NCI-H446 (cell line): ENCODE measurements at places on chromosomes 5 and 9.

GRCh38 chr9:109039539-109039938, 26.2 kb upstream of the CTNNAL1 start:
- no peak for DNase-seq

DNA sequence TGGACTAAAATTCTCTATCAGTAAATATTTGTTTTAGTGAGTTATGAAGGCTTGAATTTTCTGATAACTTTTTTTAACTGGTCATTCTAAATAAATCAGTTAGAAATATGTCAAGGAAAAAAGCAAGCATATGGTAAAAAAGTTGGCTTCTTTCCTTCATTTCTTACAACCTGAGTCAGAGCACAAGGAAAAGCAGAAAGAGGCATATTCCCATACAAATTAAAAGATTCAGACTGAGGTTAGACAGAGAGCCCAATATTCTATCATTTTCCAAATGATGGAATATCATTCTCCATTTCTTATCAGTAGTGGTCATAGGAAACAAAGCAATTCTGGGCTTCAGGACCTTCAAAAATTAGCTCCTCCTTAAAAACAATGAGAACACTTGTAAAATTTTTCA, 732.1 kb downstream of the MAT2B start:
- DNase-seq: no peak

DNA sequence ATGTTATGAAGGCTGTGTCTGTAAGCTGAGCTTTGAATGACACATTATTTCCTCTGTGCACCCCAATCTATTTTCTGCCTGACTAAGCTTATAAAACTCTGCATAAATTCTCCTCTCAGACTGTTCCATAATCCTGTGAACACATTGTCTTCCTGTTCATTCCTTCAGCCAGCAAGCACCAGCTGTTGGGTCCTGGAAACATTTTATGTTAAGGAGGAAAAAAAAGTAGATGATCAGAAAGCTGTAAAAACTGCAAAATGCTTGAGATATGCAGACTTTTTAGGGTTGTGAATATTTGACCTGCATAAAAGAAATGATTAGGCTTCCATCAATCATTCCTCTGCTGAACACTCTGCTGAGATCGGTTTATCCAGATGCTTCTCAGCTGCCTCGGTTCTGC, 1246.0 kb upstream of the DMAC1 start:
- DNase-seq: no peak

GRCh38 chr9:120756531-120756930, 36.7 kb downstream of the FBXW2 start:
- DNase-seq: no peak

DNA sequence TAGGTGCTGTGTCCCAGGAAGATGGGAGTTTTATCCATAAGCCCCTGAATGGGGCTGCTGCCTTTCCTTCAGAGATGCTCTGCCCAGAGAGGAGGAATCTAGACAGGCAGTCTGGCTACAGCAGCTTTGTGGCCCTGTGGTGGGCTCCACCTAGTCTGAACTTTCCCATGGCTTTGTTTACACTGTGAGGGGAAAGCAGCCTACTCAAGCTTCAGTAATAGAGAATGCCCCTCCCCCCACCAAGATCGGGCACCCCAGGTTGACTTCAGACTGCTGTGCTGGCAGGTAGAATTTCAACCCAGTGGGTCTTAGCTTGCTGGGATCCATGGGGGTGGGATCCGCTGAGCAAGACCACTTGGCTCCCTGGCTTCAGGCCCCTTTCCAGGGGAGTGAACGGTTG, 100.9 kb upstream of the DPYSL3 start:
- no peak for DNase-seq

DNA sequence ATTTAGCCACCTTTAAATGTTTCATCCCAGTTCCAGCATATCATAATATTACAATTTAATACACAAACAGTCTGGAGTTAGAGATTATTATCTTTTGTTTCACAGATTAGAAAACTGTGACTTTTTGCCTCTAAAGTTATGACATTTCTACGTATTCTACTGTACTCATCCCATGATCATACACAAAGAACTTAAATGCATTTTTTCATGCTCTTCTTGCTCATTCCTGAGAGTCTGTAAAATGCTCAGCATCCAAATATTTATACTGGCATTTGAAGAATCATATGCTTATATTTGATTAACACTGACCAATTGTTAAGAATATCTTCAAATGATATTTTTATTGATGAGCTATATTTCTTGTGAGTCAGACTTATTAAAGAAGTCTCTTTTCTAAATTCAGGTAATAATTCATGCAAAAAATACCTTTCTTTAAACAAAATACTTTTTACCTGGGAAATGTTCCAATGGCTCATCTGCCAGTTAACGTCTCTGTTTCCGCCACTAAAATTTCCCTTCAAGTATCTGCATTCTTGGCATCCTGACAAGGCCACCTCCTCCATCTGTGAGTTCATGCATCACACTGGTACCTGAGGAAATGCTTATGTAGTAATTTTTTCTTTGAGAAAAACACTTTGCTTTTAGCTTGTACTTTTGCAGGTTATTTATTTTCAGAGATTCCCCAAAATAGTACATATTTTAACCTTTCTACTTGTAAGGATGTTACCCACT, 139.6 kb upstream of the RASA1 start:
- peak; percentile 10 for DNase-seq

DNA sequence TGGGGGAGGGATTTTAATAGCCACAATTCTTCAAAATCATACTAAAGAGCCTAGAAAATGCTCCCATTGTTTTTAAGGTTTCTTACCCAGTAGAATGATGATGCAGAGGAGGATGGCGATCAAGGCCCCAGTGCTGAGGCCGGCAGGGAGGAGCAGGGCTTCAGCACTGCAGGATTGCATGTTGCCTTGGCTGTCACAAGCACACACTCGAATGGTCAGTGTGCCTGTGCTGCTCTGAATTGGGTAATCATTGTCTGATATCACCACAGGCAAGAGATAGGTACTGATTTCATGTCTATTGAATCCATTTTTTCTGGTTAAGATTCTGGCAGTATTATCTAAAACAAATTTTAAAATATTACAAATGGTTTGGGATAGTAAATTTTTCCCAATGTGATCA, 153.3 kb downstream of the CDH10 start:
- no peak for DNase-seq

GRCh38 chr9:93210324-93210973, 26.5 kb downstream of the WNK2 start:
- no peak for DNase-seq

GRCh38 chr9:13083963-13084528, 195.4 kb downstream of the MPDZ start:
- DNase-seq: no peak

DNA sequence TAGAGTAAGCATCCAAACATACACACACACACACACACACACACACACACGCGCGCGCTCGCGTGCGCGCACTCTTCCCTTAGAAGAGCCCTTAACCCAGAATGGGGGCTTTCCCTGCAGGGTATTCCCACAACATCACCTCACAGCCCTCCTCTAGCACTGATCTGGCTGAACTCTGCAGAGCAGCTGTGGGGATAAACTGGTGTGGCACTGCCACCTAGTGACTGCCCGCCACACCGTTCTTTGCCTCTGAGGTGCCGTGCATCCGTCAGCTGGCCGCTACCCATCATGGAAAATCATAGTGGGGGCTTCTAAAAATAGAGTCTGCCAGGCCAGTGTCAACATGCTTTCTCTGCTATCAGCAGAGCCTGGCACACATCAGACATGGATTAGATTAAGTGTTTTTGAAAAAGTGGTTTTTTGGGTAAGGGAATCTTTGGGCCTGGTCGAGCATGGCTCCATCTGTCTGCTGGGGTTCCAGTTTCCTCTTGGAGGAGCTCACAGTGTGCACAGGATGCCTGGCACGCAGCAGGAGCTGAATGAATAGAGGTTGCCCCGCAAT, 88.1 kb downstream of the KCNN2 start:
- DNase-seq: peak; percentile 76

DNA sequence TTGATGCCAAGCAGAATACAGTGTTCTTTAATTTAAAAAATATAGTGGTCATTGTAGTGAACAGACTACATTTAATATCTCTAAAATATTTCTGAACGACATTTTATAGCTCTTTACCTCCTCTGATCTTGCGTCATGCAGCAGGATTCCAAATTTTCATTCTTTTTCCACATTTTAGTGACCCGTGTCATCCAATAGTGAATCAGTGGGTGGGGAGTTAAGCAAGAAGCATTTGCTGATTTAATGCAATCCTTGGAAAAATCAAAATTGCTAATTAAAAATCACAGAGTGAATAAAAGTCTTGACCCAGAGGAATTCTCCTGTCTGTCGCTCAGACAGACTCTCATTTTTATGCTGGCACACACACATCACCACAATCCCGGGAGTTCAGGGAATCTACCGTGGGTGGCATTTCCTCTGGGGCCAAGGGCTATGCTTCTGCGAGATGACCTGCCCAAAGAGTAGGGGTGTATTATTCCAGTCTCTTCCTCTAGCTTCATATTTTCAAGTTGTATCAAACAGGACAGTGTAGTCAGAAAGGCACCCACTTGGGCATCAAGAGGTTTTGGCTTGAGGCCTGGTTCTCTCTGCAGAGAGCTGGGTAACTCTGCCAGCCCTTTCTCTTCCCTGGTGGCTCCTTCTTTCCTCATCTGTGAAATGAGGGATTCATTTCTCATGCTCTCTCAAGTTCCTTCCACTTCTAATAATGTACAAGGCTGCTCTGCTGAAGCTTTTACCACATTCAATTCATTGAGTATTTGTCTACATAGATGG, 24.8 kb upstream of the OTP start:
- no peak for DNase-seq

DNA sequence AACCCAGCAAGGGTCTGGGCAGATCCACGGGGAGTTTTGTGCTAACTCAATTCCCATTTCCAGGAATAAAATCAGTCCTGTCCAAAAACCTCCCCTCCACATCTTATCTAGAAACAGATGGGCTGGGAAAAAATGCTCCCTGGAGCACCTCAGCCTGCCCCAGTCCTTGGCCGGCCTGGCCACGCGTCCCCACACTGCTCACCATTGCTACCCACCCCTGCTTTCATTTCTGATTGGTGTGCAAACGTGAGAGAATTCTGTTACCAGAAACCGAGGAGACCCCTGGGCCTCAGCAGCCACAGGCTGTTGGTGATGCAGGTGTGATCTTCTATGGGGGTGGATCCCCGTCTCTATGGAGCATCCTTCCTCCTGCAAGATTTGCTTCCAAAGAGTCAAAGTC, 38.0 kb upstream of the OLFM1 start:
- no peak for DNase-seq

DNA sequence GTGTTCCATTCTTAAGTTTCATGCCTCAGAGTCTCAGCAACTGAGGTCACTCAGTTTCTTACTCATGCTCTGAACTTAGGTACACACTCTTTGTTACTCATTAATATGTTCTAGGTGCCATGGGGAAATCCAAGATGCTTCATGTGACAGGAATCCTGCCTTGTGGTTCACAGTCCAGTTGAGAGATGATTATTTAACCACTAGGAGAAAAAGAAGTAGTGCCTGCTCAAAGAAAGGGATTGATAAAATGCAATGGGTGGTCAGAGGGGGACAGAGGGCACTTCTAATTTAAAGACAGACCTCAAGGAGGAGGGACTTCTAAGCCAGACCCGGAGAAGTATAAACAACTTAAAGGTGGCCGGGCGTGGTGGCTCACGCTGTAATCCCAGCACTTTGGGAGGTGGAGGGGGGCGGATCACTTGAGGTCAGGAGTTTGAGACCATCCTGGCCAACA, 69.0 kb downstream of the UGCG start:
- no peak for DNase-seq

- no peak for DNase-seq
Observed at GRCh38 chr9:117250610-117251215, 164.1 kb downstream of the ASTN2 start.

DNA sequence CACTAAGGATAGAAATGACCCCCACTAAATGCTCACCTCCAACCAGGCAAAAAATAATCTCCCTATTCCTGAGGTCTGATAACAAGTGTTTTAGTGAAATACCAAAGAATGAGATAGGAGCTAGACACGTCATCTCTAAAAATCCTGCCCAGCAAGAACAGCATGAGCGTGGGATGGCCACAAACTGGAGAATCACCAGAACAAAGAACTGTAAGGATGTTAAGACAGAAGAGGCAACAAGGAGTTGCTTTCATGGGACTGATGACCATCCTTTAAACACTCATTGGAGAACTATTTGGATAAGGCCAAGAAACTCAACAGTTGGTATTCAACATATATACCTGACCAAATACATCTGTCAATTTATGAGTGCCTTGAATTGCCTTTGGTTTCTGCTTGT, 113.7 kb downstream of the RASEF start:
- no peak for DNase-seq

DNA sequence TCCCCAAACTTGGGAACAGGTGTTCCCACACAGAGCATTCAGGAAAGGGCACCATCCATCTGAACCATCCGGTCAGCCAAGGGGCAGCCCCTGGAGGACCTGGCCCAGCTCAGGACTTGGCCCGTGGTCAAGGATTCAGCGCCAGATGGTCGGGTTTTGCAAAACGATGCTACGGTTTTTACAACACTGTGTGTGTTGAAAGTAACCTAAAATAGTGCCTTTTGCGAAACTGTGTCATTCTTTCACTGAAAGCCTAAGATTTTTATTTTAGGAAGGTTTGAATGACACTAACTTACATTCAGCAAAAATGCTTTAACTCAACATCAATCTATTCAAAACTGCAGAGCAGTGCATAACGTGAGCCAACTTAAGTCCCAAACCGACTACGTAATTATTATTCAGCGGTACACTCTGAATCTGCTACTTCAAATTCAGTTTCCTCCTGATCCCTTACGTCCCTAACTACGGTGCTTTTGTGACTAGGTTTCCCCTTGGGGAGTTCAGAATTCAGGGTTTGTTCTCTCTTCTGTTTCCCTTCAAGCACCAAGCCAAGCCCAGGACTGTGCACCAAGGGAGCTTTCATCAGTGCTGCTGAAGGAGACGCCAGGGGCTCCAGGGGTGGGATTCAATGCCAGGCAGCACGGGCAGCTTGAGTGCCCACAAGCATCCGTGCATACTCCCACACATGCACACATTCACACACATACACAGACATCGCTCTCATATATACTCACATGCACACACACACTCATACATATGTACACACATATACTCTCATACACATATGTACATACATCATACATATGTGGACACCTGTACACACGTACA, 25.8 kb downstream of the LPCAT1 start:
- DNase-seq: no peak

DNA sequence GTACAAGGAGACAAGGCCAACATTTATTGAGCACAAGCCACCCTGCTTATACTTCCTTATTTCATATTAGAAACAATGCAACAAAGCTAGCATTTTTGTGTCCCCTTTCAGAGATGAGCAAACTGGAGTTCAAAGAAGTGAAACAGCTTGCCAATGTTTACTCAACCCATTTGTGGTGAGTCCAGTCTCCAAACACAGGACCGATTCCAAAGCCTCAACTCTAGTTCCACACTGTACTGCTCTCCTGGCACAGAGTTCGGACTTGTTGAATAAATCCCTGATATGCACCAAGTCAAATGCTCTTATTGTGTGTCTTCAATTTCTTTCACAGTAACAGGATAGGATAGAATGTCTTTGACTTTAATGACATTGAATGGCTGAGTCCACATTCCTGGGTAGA, 604.8 kb upstream of the BRINP1 start:
- DNase-seq: peak; percentile 75

DNA sequence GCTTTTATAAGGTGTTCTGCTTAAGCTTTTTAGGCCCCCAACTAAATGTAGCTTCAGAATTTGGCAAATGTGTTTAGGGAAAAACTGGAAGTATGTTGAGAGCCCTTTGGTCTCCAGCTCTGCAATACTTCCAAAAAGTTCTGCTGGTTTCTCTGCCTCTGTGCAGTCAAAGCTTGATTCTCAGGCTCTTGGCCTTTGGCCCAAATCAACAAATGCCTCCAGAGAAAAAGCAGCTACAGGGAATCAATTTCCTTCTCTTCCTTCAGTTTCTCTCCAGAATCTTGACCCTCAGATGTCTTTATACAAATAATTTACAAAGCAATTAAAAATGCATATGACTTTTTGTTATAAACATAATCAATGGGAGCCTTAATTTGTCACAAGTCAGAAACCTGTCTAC, 235.7 kb downstream of the COMMD10 start:
- no peak for DNase-seq
